Neural progenitor cell (in vitro differentiated cells): ENCODE measurements at places on chromosomes 6 and 20. TPM values are rescaled to one million over a fixed set of nuclear protein-coding genes. Genes with fewer than 3 reads are reported as not detected.
A peak's percentile ranks its signal among the peaks of the same experiment; 100 is the strongest.

Gene ENPP4
- 13.1 and 22.9 TPM in 2 replicates for total RNA-seq

Gene CALHM4
- not detected in 2 replicates for total RNA-seq

Gene ZBTB12
- total RNA-seq = 8.4 and 25.6 TPM in 2 replicates

Gene SYCP2
- 0.06 and 0.88 TPM in 2 replicates for total RNA-seq

Gene LY6G6C
- total RNA-seq = not detected in 2 replicates

Gene MMP24
- 1.4 and 1.9 TPM in 2 replicates for total RNA-seq

Gene STX11
- 0.06 TPM in 1 of 2 replicates, not detected in the other for total RNA-seq

Gene SLC52A3
- total RNA-seq = 0.56 TPM in 1 of 2 replicates, not detected in the other

Gene GMDS
- 9.4 and 22.6 TPM in 2 replicates for total RNA-seq

Gene FNDC11
- total RNA-seq = 0.39 and 9.0 TPM in 2 replicates

Gene GZF1
- 12.9 and 13.8 TPM in 2 replicates for total RNA-seq

Gene CLPSL2
- total RNA-seq = 1.4 TPM in 1 of 2 replicates, not detected in the other

DNA sequence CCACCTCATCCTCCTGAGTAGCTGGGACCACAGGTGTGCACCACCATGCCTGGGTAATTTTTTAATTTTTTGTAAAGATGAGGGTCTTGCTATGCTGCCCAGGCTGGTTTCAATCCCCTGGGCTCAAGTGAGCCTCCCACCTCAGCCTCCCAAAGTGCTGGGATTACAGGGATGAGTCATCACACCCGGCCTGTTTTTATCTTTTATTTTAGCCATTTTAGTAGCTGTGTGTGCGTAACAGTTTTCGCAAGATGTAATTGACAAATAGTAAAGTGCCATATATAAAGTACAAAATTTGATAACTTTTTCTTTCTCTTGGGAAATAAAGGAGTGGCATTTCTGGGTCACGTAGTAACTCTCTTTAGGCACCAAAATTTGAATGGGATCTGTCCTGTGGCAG lies 21.4 kb downstream of the SNAI1 start:
- DNase-seq = no peak

GRCh38 chr20:33000802-33001466 lies 3.3 kb downstream of the SUN5 start:
- no peak for DNase-seq

DNA sequence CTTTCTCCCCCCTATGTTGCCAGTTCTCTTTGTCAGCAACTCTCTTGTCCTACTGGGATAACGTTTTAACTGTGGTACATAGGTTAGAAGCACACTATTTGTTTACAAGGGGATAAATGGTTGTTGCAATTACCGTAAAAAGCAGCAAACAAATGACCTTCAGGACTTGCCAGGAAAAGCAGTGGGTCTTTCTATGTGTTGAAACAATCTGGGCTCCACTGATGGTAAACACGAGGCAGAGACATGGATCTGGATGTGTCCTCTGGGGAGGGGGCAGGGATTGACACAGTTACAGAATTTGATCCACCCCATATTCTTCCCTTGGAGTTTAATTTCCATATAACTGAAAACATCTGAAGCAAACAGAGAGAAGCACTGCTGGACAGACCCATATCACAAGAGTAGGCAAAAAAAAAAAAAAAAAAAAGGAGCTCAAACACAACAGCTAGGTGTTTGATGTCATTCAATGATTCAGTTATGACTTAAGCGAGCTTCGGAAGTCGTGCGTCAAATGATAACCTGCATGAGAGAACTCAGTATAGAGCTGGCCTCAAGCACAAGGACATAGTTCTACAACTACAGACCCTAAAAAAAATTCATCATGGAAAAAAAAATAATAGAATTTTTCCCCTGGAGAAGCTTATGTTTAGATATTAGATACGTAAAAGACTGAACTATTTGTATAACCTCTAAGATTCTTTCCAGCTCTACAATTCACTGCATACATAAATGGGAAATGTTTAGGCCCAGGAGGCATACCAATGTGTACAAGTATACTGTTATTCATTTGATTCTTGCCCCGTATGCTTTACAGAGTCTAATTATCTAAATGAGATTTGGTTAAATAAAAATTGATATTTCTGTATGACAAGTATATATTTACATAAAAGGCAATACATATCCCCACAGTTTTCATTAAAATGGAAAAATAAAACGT lies 127.7 kb downstream of the ALDH8A1 start:
- peak; percentile 3 for DNase-seq

- DNase-seq = no peak
Observed at GRCh38 chr6:44022296-44022661, 105.0 kb downstream of the MRPL14 start.

GRCh38 chr20:1627200-1627550 lies 7.4 kb upstream of the SIRPB1 start:
- no peak for DNase-seq

DNA sequence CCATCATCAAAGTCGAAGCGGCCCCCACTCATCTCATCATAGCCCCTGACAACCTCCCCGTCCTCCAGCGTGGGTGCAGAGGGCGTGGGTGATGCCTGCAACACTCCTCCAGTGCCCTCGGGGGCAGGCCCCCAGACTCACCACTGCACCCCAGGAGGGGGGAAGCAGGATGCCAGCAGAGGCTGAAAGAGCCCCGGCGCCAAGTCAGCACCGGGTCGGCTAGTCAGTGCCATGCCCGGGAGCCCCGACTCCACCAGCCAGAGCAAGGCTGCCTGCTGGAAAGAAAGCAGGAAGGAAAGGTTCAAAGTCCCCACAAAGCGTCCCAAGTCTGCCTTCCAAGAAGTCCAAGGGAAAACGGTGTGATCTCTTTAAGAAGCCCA lies 324 bp downstream of the JPH2 start:
- DNase-seq = no peak

DNA sequence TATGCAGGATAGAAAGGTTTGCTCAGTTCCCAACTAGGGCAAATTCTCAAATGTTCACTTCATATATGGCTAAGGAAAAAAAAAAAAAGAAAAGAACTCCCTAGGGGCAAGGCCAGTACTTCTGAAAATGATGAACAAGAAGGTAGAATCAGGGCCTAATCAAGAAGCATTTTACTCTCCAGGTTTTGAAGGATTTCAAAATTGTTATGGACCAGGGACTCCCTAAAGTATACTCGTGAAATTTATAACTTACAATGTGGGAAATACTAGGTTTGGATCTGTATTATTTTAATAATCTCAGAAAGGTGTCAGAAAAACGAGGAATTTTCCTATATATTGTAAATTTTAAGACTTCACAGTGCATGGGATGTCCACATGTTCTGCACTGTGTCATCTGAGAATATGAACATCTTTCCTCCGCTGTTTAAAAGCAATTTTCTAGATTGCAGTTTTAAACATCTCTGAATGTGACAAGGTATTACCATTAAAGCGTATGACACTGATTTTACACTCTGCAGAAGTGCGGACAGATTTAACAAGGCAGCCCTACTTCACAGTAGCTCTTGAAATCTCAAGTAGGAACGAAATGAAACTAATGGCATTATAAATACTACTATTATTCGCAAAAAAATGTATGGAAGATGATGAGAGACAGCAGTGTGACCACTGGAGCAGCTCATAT lies 14.0 kb downstream of the PLAGL1 start:
- DNase-seq = no peak

DNA sequence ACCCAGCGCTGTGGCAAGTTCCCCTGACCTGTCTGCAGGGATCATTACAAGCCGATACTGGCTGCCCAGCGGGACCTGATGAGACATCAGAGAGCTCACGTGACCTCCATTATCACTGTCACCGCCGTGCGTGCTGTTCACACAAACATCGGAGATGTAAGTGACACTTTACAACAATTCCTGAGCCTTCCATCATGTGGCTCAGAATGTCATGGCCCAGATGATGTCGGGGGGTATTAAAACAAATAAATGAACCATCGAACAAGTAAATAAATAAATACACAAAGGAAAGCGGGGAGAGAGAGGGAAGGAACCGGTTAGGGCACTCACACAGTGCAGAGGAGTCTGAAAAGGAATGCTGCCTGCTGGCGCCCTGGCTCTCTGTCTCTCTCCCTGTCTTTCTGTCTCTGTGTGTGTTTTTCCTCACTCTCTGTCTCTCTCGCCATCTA lies 195.1 kb downstream of the BMP7 start:
- DNase-seq = peak; percentile 77

GRCh38 chr6:130337534-130337933 lies 28.3 kb upstream of the TMEM200A start:
- DNase-seq = no peak

GRCh38 chr20:24755411-24755922 lies 193.6 kb upstream of the CST7 start:
- peak; percentile 40 for DNase-seq

DNA sequence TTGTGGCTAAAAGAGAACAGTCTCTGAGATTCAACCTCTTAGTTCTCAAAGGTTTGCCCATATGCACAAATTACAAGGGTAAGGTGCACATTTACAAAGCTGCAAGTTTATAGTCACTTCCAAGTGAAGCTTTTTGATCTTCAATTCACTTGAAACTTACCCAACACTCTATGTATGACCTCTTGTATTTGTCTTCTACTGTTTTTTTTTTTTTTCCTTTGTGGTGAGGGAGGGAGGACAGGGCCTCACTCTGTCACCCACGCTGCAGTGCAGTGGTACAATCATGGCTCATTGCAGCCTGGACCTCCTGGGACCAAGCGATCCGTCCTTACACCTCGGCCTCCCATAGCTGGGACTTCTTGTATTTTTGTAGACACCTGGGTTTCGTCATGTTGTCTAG lies 4.5 kb upstream of the FOXO3 start:
- no peak for DNase-seq

DNA sequence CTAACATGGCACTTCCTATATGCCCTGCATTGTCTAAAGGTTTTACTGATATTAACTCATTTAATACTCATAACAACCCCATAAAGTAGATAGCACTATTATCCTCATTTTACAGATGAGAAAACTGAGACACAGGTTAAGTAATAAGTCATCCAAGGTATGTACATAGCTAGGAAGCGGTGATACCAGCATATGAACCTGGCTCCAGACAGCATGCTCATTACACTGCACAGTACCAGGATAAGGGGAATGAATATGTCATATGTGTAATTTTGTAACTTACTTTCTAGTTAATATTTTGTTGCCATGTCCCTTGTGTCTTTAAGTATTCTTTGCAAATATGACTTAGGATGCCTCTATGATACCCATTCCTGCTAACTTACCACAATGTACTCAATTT lies 53.2 kb upstream of the PBOV1 start:
- no peak for DNase-seq

DNA sequence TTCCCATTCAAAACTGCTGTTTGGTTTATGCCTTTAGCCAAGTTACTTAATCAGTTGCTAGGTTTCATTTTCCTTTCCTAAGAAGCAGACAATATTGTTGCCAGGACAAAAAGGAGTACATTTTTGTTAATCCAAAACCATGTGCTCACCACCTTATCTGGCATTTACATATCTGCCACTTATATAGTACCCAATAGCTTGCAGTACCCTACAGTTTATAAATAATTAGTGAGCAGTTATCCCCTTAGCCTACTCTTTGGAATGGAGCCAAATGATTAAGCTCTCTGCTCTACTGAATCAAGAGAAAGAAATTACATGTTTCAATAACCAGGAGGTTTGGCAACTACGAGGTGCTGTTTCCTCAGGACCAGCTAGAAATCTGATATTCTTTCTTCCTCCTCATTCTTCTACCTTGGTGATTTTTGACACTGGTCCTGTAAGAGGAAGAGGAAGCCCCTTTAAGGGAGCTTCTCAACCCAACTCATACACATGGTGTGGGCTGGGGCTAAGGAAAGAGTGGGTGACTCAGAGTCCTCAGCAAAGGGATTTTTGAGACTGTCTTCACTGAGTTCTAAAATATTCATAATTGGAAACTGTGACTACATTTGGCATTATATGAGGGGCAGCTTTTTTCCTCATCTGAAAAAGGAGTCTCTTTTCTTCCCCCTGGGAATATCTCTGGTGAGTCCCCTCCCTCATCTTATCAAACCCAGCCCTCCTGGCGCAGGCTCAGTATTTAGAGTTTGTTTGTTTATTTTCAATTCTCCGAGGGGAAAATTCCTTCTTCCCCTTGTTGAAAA lies 1.5 kb downstream of the ZNFX1 start:
- DNase-seq = no peak

- DNase-seq = no peak
Observed at GRCh38 chr6:170045981-170046667, 244.8 kb downstream of the DLL1 start.

GRCh38 chr20:16978497-16978896 lies 230.3 kb downstream of the OTOR start:
- no peak for DNase-seq

GRCh38 chr6:98834060-98835031 lies at the start of gene POU3F2:
TSS of gene POU3F2 (plus strand) at chr6:98834574. CDS start at chr6:98834874, 300 bp downstream.
- peak; percentile 99 for DNase-seq

DNA sequence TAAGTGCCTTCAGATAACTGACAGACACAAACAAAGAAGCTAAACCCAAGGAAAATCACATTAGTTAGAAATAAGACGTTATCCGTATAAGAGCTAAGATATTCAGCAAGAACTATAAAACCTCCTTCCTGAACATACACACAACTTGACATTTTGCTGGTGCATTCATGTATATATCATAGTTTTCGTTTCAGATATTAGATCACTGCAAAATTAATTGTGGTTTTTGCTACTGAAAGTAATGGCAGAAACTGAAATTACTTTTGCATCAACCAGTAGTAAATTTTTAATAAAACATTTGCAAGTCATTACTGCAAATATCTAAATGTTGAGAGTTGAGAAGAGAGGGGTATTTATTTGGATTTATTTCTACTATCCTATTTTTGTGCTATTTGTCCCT lies 26.1 kb upstream of the KCNQ5 start:
- no peak for DNase-seq

DNA sequence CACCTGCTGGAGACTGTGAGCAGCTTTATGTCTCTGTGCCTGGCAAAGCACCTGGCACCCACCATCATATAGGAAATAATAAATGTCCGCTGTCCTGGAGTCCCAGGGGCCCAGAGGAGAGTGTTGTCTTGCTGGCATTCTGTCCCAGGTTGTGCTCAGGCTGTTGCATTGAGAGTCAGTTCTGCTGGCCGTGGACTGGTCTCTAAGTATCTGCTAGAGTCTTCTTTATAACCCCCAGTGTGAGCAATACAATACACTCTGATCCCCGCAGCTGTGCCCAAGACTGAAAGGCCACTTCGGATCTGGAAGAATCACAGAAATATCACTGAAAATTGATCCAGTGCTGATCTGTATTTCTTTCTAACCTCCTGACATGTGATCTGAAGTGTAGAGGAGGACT lies 38.3 kb upstream of the HINT3 start:
- peak; percentile 13 for DNase-seq

GRCh38 chr6:169160091-169160854 lies 93.4 kb downstream of the THBS2 start:
- DNase-seq = no peak
